Mammary epithelial cell (primary cell): ENCODE measurements at places on chromosomes 3 and 15. TPM values are rescaled to one million over a fixed set of nuclear protein-coding genes. Genes with fewer than 3 reads are reported as not detected.

GRCh38 chr3:15069441-15069840, 4.3 kb upstream of the MRPS25 start:
- no peak for DNase-seq

Gene PLSCR2
- total RNA-seq: not detected in 2 replicates

Gene SMAD6
- total RNA-seq: 0.83 TPM

DNA sequence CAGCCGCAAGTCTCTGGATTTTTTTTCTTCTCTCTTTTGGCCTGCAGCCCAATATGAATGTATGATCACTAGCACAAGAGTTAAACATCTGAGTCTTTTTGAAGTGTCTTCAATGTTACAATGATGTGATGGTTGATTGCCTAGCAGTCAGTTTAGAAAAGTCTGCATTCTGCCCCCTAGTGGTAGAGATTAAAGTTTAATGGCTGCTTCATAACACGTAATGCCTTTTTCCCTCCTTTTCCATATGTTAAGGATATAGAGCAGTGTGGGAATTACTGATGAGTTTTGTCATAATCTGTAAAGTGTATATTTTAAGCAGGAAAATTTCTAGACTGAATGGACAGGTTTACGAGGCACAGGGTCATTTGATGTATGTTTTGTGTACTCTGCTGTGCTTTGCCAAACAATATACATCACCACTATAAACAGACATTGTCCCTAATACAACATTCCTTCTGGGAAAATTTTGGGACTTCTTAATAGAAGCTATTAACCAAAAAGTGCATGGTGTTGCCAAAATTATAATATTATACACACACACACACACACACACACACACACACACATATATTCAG, 1038.5 kb upstream of the NR2F2 start:
- peak; percentile 27 for DNase-seq

DNA sequence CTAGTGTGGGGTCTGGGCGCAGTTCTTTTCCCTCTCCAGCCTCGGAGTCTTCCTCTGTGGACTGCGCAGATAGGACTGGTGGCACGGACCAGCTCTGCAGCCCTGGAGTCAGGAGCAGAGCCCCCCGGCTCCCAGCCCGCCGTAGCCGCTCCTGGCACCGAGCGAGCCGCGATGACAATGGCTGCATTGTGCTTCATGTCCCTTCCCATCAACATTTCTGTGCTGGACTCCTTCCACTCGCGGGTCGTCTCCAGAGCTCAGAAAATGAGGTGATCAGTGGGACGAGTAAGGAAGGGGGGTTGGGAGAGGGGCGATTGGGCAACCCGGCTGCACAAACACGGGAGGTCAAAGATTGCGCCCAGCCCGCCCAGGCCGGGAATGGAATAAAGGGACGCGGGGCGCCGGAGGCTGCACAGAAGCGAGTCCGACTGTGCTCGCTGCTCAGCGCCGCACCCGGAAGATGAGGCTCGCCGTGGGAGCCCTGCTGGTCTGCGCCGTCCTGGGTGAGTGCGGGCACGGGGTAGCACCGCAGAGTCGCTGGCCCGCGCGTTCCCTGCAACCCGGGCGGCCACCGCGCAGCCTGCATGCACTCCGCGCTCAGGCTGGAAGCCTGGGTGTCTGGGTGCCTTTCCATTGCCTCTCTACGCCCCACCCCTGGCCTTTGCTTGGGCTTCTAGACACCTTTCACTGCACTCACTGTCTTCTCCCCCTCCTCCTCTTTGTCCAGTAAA, at the start of gene TF:
Gene TF, plus strand, starts transcription at position 413 of the 731 bp plus-strand sequence. Its CDS starts 48 bp downstream, at position 461.
- DNase-seq: no peak

- DNase-seq: peak; percentile 17
Measured at GRCh38 chr15:51678096-51678495, 3.2 kb upstream of the SCG3 start.

Gene C3orf20
- 0.12 and 0.13 TPM in 2 replicates for total RNA-seq

DNA sequence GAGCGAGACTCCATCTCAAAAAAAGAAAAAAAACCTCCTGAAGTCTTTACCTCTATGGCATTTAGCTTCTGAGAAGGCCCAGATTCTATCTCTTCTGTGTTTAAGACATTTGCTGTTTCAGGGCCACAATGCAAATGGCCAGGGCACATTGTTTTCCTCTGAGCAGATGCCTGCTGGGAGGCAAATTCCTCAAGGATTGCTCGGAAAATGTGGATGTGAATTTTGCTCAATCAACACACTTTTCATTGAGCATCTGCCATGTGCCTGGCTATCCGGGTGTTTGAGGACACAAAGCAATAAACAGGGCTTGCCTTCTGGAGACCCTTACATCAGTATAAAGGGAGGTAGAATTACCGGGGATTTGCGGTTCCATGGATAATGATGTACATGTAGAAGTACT, 20.0 kb downstream of the TRIM71 start:
- DNase-seq: no peak

Gene SLC25A26
- 20.3 and 29.3 TPM in 2 replicates for total RNA-seq

GRCh38 chr15:82870727-82871320, 61.4 kb downstream of the WHAMM start:
- no peak for DNase-seq

DNA sequence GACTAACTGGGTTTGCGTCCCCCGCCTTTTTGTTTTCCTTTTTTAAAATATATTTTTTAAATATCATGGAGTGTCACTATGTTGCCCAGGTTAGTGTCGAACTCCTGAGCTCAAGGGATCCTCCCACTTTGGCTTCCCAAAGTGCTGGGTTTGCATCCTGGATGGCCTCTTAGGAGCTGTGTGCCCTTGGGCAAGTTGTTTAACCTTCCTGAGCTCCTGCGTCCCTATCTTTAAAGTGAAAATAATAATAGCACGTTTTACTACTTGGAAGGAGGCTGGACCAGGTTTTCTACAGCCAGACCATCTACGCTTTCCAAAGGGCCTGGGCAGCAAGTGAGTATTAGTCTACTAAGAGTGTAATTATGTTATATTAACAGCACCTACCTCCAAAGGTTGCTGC, 44.2 kb upstream of the RNU6-1 start:
- DNase-seq: no peak

- DNase-seq: peak; percentile 11
Measured at GRCh38 chr3:16012086-16012485, 162.4 kb upstream of the GALNT15 start.

DNA sequence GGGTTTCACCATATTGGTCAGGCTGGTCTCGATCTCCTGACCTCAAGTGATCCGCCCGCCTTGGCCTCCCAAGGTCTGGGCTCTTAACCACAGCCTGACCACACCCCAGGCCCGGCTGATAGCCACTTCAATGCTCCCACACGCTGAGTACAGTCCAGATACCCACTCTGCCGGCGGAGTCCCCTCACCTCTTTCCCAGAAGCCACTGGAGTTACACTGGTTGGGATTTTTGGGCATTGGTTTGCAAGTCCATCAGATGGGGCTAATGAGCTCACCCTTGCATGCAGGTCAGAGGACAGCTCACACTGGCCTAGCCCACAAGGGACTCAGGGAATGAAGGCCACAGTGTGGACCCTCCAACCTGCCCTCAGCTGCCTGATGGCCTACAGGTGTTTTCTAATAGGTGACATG, 60.1 kb downstream of the IQSEC1 start:
- no peak for DNase-seq

DNA sequence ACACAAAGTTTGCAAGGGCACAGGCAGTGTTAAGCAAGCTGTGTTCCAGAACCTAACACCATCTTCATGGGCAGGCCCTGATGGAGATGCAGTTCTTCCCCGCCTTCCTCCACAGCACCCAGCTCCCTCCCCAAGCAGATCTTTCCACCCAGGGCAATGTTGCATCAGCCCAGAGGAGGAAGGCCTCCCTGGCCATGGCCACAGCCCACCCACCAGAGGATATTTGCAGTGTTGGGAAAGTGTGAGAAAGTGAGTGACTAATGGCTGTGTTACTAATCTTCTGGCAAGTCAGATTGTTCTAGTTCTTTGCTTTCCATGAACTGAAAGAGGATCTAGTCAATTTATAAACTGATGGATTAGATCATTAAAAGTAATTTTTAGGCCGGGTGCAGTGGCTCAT, 42.0 kb upstream of the ATP10A start:
- DNase-seq: no peak

DNA sequence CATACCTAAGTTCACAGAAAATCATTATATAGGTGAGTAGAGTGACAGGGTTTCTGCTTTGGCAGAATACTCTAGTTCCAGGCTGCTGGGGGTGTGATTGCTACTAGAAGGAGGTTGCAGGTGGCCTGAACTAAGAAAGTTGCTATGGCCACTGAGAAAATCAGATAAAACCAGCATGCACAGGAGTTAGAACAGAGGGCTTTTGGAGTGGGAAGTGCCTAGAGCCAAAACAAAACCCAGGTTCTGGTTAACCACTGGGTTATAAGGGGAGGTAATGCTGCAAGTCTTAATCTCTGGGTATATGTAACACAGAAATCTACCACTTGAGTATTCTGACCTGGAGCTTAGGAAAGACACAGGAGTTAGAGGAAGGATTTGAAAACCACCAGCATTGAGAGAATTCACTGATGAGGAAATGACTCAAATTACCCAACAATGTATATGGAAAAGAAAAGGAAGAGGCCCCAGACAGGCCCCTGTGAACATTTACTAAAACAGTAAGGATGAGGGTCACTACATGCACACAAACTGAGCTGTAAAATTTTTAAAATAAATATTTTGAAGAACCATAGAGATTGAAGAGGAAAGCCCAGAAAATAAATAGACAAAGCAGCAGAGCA, 60.0 kb downstream of the PLOD2 start:
- no peak for DNase-seq

Gene P2RY1
- under 0.01 TPM for total RNA-seq
